Smooth muscle cell of the coronary artery (primary cell): ENCODE measurements at places on chromosomes 5 and 9. TPM values are rescaled to one million over a fixed set of nuclear protein-coding genes. Genes with fewer than 3 reads are reported as not detected.

Gene SLC4A9
- total RNA-seq, result not detected in 2 replicates

Gene UBE2R2
- total RNA-seq, result 14.2 and 22.9 TPM in 2 replicates

Gene TRIP13
- total RNA-seq, result 1.1 and 10.8 TPM in 2 replicates

Gene RORB
- 0.08 and 0.82 TPM in 2 replicates for total RNA-seq

Gene PCDHGA7
- total RNA-seq, result 2.3 and 2.8 TPM in 2 replicates

Gene PDE6A
- under 0.01 TPM in 1 of 2 replicates, not detected in the other for total RNA-seq

Gene RABGAP1
- total RNA-seq, result 30.7 and 37.9 TPM in 2 replicates

Gene SLC27A6
- total RNA-seq, result under 0.01 TPM in 1 of 2 replicates, not detected in the other

Gene FAM219A
- total RNA-seq, result 3.0 and 5.7 TPM in 2 replicates

Gene SLIT3
- 27.8 and 53.4 TPM in 2 replicates for total RNA-seq

Gene HK3
- total RNA-seq, result 0.08 and 0.23 TPM in 2 replicates

Gene PSAT1
- 27.0 and 81.6 TPM in 2 replicates for total RNA-seq

Gene GABRA6
- total RNA-seq, result not detected in 2 replicates

Gene S100Z
- total RNA-seq, result not detected in 2 replicates

Gene HMCN2
- total RNA-seq, result under 0.01 TPM in 1 of 2 replicates, not detected in the other

Gene KIAA0825
- 1.4 and 1.6 TPM in 2 replicates for total RNA-seq

Gene ZDHHC11B
- 0.12 TPM in 1 of 2 replicates, not detected in the other for total RNA-seq

Gene TMOD1
- total RNA-seq, result 0.12 and 0.30 TPM in 2 replicates

Gene KIF24
- total RNA-seq, result 0.35 and 0.68 TPM in 2 replicates

Gene GPR151
- not detected in 2 replicates for total RNA-seq

Gene C9orf40
- 1.4 and 2.1 TPM in 2 replicates for total RNA-seq

Gene PCDHB10
- total RNA-seq, result 0.59 and 0.68 TPM in 2 replicates

Gene NFIL3
- total RNA-seq, result 4.7 and 27.3 TPM in 2 replicates

Gene CEMIP2
- total RNA-seq, result 52.2 and 60.5 TPM in 2 replicates

Gene F12
- 0.12 and 0.90 TPM in 2 replicates for total RNA-seq

Gene ACSL6
- 0.12 TPM in 1 of 2 replicates, not detected in the other for total RNA-seq

Gene IFNA21
- total RNA-seq, result not detected in 2 replicates

Gene LCP2
- total RNA-seq, result not detected in 2 replicates

Gene COL27A1
- total RNA-seq, result 1.2 and 4.3 TPM in 2 replicates

Gene CTNND2
- not detected in 2 replicates for total RNA-seq

Gene PARP8
- 13.1 and 27.0 TPM in 2 replicates for total RNA-seq

Gene GPR150
- total RNA-seq, result 0.45 TPM in 1 of 2 replicates, not detected in the other

Gene PCDHGA12
- 5.8 and 9.9 TPM in 2 replicates for total RNA-seq

Gene MYMK
- not detected in 2 replicates for total RNA-seq

Gene SPINK1
- 0.68 TPM in 1 of 2 replicates, not detected in the other for total RNA-seq

Gene PTGS1
- 27.1 and 116 TPM in 2 replicates for total RNA-seq
